ENCODE measurements at places on chromosomes 1 and 21. TPM values are rescaled to one million over a fixed set of nuclear protein-coding genes. Genes with fewer than 3 reads are reported as not detected.

DNA sequence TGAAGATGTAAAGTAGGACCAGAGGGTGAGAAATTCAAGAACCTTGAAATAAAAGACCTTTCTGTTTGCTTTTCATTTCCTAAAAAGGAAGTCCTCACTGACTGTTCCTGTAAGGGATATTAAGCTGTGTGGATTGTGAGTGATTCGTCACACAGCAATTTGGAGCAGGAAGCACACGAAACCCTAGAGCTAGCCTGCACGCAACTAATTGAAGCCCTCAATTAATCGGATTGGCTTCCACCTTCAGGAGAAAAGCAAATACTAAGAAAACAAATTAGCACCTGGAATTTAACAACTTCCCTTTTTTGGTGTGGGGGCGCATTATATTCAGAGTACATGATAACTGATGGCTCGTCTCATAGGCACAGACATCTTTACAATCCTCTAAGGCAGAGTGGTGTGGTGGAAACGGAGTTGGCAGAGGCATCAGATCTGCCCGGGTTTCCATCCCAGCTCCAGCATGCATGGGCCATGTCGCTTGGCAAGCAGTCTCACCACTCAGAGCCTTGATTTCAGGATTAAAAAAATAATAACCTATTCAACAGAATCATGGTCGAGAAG, 95.2 kb downstream of the KCNJ15 start:
- peaks cover 14% of the 10 kb centered on the region for H3K4me1 ChIP-seq
- H3K27ac ChIP-seq = peak overlapping the region; percentile 69
- no peak overlapping the region for H3K4me3 ChIP-seq
- H3K27me3 ChIP-seq = no peaks in the 10 kb centered on the region

OR2T2 gene
- polyA plus RNA-seq = not detected

- H3K27me3 ChIP-seq = no peaks in the 10 kb centered on the region
- no peak overlapping the region for H3K4me3 ChIP-seq
Observed at GRCh38 chr1:239939602-239940001, 152.1 kb upstream of the FMN2 start.

GRCh38 chr1:107829036-107829770, 135.8 kb downstream of the VAV3 start:
- no peaks in the 10 kb centered on the region for H3K27me3 ChIP-seq
- H3K4me3 ChIP-seq = peak overlapping the region; percentile 21
- peak; percentile 55 for DNase-seq
- peak overlapping the region; percentile 21 for H3K27ac ChIP-seq
- H3K36me3 ChIP-seq = no peaks in the 10 kb centered on the region
- peaks cover 11% of the 10 kb centered on the region for H3K4me1 ChIP-seq

GRCh38 chr1:4428711-4429110, 225.7 kb upstream of the AJAP1 start:
- H3K27me3 ChIP-seq = no peaks in the 10 kb centered on the region
